GM12878 (cell line): ENCODE measurements at places on chromosomes 5 and 9. TPM values are rescaled to one million over a fixed set of nuclear protein-coding genes. Genes with fewer than 3 reads are reported as not detected.

Gene LHX6
- total RNA-seq: not detected in 2 replicates

GRCh38 chr5:41510176-41510831 is at the start of gene PLCXD3:
Gene PLCXD3, minus strand, starts transcription at chr5:41510601. Its CDS starts 75 bp downstream, at chr5:41510526.
- DNase-seq: no peak

GRCh38 chr9:86521977-86522376 is 167.8 kb upstream of the TUT7 start:
- no peak for DNase-seq

GRCh38 chr5:96432216-96433065 is 607 bp downstream of the PCSK1 start:
- DNase-seq: no peak

Gene TPPP
- 0.03 TPM in 1 of 2 replicates, not detected in the other for total RNA-seq

DNA sequence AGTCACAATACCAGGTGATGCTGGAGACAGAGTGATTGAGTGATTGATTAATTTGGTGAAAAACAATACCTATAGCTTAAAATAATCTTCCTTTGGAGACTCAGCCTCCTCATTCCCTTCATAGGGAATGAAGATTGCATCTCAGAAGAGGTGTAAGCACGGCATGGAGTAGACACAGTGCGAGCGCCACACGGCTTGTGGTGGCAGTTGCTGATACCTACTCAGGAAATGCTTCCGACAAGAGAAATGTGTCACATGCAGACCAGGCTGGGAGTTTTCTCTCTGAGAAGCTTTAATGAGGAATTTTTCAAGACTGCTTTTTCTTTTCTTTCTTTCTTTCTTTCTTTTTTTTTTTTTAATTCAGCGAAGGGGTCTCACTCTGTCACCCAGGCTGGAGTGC is 211.8 kb upstream of the OTULINL start:
- DNase-seq: no peak

DNA sequence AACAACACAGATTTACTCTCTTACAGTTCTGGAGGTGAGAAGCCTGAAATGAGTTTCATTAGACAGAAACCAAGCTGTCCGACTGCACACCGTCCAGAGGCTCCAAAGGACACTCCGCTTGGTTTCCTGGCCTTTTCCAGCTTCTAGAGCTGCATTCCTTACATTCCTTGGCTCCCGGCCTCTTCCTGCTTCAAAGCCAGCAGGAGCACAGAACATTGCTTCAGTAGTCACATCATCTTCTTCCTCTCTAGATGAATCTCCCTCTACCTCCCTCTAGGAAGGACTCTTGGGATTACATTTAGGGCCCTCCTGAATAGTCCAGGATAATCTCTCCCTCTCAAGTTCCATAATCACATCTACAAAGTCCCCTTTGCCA is 213.3 kb downstream of the CDK5RAP2 start:
- DNase-seq: no peak

DNA sequence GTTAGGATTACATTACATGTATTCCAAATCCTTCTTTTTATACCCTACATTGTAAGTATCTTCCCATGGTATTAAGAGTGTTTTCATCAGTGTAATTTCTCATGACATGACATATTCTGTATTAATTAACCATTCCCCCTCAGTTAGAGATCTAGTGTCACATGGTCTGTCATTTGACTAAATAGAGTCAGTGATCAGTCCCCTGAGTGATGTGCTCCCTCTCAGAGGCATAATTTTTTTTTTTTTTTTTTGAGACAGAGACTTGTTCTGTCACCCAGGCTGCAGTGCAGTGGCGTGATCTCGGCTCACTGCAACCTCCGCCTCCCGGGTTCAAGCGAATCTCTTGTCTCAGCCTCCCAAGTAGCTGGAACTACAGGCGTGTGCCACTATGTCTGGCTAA is 218.6 kb downstream of the TTLL11 start:
- DNase-seq: no peak

- no peak for DNase-seq
These were observed 75.2 kb downstream of the TMC1 start for GRCh38 chr9:72596451-72597180.

- DNase-seq: peak; percentile 61
These were observed 10.8 kb downstream of the KCNV2 start for GRCh38 chr9:2727966-2728613.

GRCh38 chr5:9540791-9541190 is 5.1 kb downstream of the SEMA5A start:
- no peak for DNase-seq

GRCh38 chr5:92041206-92041605 is 658.1 kb upstream of the ARRDC3 start:
- no peak for DNase-seq

Gene WDR31
- total RNA-seq: 0.97 and 1.1 TPM in 2 replicates

GRCh38 chr9:86924206-86924605 is 23.1 kb downstream of the GAS1 start:
- DNase-seq: no peak

DNA sequence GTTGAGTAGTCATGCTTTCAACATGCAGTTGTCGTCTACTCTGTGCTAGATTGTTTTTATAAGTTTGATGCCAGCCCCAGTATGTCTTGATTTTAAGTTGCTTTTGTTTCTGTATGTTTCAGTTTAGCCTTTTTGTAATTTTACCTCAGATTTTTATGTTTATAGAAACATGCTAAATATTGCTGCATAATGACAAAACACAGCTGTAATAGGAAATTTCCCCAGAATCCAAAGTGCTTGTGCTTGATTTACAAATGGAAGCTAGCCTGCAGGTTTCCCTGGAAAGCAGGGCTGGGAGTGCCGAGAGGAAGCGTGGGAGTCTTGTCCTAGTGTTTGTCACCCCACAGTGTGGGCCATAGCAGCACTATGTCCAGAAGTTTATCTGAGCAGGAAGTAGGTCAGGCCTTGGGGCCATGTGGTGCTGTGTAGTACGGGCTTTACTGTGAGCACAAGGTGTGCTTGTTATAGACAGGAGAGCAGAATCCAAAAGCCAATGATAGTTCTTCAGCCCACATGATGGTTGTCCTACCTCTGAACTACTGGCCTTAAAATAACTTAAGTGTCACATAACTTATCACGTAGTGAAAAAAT is 100.0 kb upstream of the NREP start:
- no peak for DNase-seq

Gene LCP2
- 38.5 and 40.0 TPM in 2 replicates for total RNA-seq

- no peak for DNase-seq
These were observed 308.6 kb upstream of the RPS23 start for GRCh38 chr5:82586661-82587310.

Gene RBM18
- total RNA-seq: 18.2 and 18.6 TPM in 2 replicates

DNA sequence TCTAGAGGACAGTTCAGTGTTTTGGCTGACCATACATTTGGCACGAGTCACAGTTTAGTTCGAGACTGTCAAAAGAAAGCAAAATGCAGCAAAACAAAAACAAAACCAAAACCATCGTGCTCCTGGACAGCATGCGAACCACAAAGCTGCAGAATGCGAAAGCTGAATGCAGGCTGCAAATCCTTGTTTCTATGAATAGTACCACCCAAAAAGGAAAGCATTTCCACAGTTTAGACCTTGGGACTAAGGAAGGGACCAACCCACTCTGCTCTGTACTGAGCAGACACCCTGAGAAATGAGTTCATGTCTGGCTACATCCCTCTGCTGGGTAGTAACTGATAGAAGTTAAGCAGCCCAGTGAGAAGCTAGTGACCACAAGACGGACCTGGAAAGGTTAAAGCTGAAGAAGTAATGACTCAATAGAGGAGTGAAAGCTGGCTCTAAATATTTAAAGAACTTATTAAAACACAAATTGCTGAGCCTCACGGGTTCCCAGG is 3.9 kb downstream of the GCNT4 start:
- DNase-seq: peak; percentile 57

DNA sequence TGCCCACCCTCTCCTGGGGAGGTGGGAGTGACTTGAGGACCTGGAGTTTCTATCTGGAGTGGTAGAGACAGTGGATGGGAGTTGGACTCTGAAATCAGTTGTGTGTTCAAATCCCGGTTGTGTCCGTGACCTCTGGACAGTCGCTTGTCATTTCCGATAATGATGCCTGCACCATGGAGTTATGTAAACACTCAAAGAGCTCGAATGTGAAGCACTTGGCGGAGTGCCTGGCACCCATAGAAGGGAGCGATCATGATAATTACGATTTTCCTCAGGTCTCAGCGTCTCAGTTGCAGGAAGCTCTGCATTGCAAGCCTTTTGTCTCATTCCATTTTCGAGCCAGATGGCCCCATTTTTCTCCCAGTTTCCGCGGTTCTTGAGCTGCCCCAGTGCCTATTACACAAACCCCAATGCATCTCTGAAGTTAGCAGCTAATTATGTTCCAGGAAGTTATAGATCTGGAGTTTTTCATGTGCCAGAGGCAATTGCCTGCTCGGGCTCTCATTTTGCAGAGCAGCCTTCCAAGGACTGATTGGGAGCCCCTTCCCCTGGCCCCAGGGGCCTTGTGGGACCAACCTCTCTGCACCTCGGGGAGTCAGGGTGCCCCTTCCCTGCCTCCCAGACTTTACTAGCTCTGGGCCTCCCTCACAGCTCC is 175.5 kb upstream of the MVB12B start:
- DNase-seq: no peak

Gene CRAT
- total RNA-seq: 2.9 and 3.4 TPM in 2 replicates

Gene IL3
- not detected in 2 replicates for total RNA-seq

DNA sequence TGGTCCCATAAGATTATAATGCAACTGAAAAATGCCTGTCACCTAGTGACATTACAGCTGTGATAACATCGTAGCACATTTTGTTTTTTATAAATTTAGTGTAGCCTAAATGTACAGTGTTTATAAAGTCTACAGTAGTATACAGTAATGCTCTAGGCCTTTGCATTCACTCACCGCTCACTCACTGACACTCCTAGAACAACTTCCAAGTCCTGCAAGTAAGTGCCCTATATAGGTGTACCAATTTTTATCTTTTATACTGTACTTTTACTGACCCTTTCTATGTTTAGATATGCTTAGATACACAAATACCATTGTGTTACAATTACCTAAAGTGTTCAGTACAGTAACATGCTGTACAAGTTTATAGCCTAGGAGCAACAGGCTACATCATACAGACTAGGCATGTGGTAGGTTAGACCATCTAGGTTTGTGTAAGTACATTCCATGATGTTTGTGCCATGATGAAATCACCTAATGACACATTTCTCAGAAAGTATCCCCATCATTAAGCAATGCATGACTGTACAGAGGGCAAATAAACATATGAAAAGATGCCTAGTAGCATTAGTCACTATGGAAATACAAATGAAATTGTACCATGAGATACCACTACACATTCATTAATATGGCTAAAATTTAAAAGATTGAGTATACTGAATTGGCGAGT is 127.6 kb downstream of the TRPM6 start:
- no peak for DNase-seq

GRCh38 chr9:89138463-89139390 is 39.9 kb downstream of the SHC3 start:
- DNase-seq: no peak

Gene NR6A1
- total RNA-seq: 8.7 and 9.2 TPM in 2 replicates

GRCh38 chr5:1706428-1706827 is 93.2 kb downstream of the MRPL36 start:
- DNase-seq: no peak

- no peak for DNase-seq
These were observed 1.8 kb downstream of the ANKRD34B start for GRCh38 chr5:80568251-80568650.

DNA sequence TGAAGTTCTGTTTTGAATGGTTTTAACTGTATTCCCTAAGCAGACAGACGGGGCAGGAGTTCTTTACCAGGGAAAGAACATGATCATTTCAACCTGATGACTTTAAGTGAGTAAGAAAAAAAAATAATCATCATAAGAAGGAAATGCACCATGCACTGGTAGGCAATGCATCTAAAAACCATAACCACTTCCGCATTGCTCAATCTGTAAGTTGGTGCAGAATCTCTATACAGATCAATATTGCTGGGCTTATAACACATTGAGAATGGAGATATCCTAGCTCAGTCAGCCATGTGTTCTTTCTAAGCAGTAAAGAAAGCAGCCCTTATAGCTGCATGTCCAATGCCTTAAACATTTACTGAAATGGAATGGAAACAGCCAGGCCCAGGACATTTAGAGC is 407.1 kb upstream of the DMAC1 start:
- DNase-seq: no peak

DNA sequence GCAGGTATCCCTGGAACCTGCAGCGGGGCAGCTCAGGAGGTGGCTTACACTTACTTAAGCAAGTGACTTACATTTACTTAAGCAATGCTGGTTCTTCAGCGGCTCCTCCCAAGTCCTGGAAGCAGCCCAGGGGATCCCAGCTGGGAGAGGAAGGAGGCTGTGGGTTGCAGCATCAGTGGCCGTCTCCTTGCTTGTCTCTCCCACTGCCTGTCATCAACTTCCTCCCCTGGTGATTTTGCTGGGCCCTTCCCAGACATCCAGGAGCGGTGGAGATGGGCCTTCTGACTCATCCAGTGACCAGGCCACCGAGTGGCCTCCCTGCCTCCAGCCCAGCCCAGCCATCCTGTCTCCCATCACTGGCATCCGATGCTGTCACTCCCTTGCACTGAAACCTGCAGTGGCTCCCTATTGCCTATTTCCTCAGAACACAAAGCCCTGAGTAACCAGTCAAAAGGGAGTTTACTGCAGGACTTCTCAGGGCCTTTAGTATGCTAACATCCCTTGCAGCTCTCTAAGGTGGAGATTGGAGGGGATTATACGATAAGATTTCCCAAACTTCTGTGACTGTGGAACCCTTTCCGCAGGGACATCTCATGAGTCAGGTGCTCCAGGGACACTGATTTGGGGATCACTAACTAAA is 155.9 kb upstream of the PHYKPL start:
- no peak for DNase-seq

Gene NIM1K
- total RNA-seq: 0.69 and 1.0 TPM in 2 replicates

Gene ZDHHC11B
- total RNA-seq: 0.13 TPM in 1 of 2 replicates, not detected in the other

DNA sequence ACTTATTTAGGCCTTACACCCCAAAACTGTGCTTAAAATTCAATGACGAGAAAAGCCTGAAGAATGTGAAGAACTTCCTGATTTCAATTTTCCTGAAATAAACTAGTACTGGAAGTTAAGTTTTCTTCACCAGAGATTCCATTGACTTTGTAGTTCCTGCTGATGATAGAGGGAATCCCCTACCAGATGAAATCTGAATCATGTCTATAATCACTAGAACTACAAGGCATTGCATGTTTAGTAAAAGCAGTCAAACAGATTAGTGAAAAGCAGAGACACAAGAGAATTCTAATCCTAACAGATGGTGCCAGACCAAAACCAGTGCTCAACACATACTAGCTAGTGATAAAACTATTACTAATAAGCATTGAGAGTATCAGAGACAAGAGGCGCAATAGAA is 130.0 kb downstream of the PDE4D start:
- DNase-seq: no peak
